ENCODE measurements at places on chromosomes 4 and X.

DNA sequence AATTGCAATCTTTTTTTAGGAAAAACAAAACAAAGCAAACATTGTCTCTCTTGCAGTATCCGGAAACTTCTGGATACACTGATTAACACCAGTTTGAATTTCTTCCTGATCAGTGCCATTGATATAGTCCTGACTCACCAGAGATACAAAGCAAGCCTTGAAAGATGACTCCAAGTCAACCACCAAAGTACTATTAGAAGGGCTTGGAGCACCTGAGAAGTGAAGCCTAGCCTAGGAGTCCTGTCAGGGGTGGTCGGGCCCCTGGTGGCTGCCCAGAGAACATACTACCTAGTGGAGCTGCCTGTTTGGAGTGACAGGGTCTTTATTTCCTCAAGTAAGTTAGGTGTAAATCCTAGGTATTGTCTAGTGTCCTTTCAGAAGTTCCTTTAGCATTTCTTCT, 593.2 kb downstream of the ZNF674 start:
- DNase-seq: peak; percentile 14

DNA sequence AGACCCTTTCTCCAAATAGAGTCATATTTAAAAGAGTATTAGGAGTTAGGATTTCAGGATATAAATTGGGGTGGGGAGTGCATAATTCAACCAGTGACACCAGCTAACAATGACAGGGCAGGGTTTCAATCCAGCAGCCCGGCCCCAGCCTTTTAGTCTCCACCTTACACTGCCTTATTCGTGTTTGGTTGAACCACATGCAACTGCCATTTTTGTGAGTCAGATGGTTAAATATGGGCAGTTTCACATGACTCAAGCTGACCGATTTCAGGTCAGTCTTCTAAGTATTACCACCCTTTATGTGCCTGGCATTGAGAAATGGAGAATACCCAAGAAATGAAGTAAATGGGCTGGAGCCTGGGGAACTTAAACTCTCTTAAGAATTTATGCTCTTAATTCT, 102.8 kb downstream of the STOX2 start:
- DNase-seq: no peak

GRCh38 chr4:7275490-7276154, 83.3 kb downstream of the SORCS2 start:
- DNase-seq: no peak

DNA sequence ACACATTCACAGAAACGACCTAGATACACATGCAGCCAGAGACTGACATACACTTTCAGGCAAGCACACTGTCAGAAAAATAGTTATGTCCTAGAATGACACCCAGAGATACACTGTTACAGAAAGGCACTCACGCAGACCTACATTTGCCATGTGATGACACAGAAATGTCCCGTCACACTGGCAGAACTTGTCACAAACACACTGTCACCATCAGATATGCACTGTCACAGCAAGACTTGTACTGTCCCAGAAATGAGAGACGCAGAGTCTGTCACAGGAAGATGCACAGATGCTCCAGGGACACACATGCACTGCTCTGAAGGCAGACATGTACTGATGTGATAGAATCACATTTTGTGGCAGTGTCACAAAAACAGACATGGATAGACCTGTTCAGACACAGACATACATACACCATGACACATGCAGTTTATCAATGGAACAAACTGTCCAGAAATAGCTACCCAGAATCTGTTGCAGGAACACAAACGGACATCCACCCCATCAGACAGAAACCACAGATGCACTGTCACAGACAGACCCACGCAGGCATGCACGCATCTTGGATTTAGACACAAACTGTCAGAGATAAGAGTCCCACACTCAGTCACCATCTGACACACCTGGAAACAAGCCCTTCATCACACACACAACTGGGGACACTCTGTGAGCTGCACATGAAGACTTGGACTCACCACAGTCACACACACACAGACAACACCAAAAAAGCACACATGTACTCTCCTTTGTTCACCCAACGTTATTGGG, 1.3 kb upstream of the PIM2 start:
- no peak for DNase-seq

DNA sequence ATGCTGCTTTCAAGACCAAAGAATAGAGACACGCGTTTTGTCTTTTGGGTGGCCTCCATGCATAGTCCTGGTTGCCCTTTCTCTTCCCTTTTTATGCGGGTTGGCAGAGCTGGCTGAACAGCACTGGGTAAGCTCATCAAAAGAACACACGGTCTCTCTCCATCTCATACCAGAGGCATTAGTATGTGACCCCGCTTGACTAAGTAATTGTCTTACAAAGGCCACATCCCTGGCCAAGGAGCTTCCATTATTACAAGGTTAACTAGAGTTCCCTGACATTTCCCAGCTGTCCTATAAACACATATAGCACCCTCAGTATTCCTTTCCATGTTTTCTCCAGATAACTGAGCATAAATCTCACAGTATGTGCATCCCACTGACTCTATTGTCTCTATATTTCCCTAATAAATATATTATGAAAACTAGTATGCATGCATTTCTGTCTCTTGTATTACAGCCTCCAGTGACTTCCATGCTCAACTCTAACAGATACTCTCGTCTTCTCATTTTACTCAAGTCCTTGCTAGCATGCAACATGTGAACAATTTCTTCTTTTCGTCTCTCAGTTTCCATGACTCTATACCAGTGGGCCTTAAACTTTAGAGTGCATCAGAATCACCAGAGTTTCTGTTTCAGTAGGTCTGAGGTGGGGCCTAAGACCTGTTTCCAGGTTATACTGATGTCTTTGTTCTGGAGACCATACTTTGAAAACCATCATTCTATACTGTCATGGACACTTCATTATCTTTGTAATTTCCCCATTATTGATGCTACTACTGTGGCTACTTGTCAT, 247.7 kb upstream of the ARSJ start:
- no peak for DNase-seq

GRCh38 chrX:7055386-7056137, 92.0 kb upstream of the STS start:
- no peak for DNase-seq

All from HEK293T (cell line).